ENCODE measurements at places on chromosomes 3 and 15.

GRCh38 chr3:65820600-65820999 lies 218.1 kb downstream of the MAGI1 start:
- no peak for DNase-seq

DNA sequence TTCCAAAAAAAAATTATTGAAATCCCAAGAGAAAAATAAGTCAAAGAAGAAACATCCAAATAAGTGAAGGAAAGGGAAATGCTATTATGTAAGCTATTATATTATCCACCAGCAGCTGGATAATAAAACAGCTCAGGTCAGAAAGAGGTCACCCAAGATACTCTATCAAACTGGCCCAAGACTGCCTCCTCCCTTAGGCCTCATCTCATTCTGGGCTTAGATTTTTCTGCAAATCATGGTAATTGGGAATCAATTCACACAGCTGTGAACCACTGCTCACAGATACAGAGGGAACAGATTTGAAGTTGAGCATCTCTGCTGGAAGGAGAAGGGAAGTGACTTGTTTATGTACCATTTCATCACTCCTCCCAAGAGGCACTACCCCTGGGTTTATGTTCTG lies 294.6 kb upstream of the DPPA4 start:
- no peak for DNase-seq

DNA sequence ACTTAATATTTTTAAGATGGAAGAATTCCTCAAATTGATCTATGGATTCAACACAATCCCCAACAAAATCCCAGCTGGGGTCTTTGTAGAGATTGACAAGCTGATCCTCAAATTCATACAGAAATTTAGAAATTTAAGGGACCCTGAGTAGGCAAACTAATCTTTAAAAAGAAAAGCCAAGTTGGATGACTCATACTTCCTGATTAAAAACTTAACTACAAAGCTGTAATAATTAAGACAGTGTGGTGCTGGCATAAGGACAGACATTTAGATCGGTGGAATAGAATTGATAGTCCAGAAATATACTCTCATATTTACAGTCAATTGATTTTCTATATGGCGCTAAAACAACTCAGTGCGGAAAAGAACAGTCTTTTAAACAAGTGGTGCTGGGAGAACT lies 11.6 kb downstream of the FAM162A start:
- DNase-seq, result no peak

DNA sequence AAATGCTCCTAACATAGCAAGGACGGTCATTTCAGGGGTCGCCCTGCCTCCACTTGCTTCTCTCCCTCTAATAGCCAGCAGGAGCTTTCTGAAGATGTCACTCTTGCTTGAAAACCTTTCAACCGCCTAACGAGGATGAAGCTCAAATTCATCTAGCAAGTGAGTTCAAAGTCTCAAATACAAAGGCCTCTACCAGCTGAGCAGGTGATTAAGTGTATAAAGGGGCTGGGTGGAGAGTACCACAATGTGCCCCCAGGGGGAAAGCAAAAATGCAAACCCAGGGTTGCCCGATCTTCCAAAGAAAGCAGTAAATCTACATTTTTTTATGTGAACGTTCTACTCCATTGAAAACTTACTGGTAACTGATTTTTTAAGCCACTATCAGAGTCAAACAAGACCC lies 50.4 kb upstream of the GRIP2 start:
- no peak for DNase-seq

DNA sequence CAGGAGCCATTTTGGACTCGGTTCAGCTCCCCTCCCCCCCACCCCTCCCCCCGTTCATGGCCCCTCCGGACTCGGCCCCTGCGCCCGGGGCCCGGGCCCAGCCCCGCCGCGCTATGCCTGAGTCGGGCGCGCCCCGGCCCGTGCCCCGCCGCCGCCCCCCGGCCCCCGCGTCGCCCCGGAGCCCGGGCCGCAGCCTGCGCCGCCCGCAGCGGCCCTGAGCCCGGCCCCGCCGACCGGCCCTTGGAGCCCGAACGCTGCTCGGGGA lies 155 bp downstream of the ACVR2B start:
- DNase-seq, result no peak

- DNase-seq, result no peak
Observed at GRCh38 chr15:56805466-56806147, 72.3 kb upstream of the ZNF280D start.

All from ELF-1 (cell line).